Astrocyte (in vitro differentiated cells and primary cell): ENCODE measurements at places on chromosomes 2 and 18. TPM values are rescaled to one million over a fixed set of nuclear protein-coding genes. Genes with fewer than 3 reads are reported as not detected.

DNA sequence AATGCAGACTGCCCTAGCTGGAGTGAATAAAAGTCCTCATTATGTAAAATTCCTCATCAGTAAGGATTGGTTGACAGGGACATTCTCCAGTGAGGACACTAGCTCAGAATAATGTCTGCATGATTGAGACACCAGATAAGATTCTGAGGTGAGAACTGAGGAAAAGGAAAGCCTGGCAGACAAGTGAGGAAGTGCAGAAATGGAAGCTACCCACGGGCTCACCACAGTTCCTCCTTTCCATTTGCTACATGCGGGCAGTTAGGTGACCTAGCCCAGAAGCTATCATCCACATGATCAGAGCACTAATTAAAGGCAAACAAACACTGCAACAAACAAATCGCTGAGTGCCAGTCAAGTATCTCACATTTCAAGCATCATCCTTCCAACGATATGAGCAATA is 27.7 kb downstream of the NETO1 start:
- no peak overlapping the region for H3K4me3 ChIP-seq
- H3K27me3 ChIP-seq: no peaks in the 10 kb centered on the region
- H3K4me1 ChIP-seq: no peaks in the 10 kb centered on the region
- H3K36me3 ChIP-seq: no peaks in the 10 kb centered on the region
- DNase-seq: no peak
- H3K27ac ChIP-seq: no peak overlapping the region

DNA sequence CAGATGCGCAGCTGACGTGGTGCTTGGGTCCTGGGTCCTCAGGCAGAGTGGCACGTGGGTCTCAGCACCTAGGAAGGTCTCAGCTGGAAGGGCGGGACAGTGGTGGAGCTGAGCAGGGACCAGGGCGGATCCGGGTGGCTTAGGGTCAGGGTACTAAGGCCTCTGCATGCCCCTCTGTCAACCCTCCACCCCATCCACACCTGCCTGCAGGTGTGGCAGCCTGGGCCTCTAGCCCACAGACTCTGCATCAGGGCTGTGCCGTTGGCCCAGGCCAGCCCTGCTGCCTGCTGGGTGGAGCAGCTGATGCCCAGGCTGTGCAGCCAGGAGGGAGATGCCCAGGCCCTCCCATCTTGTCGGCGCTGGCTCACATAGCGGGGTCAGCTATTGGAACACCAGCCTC is 24.6 kb upstream of the OTOS start:
- no peak overlapping the region for H3K27ac ChIP-seq
- H3K4me3 ChIP-seq: no peak overlapping the region
- DNase-seq: no peak

- no peaks in the 10 kb centered on the region for H3K27me3 ChIP-seq
- no peaks in the 10 kb centered on the region for H3K36me3 ChIP-seq
- no peak overlapping the region for H3K4me3 ChIP-seq
Observed at GRCh38 chr2:45965871-45966498, 314.5 kb downstream of the PRKCE start.

- H3K36me3 ChIP-seq: peaks cover 3% of the 10 kb centered on the region
- no peak overlapping the region for H3K4me3 ChIP-seq
- no peak overlapping the region for H3K27ac ChIP-seq
Observed at GRCh38 chr2:174587579-174587978, 10.0 kb downstream of the WIPF1 start.

- no peak overlapping the region for H3K27ac ChIP-seq
- DNase-seq: no peak
- no peaks in the 10 kb centered on the region for H3K27me3 ChIP-seq
Observed at GRCh38 chr18:7059276-7059675, 58.3 kb downstream of the LAMA1 start.

DNA sequence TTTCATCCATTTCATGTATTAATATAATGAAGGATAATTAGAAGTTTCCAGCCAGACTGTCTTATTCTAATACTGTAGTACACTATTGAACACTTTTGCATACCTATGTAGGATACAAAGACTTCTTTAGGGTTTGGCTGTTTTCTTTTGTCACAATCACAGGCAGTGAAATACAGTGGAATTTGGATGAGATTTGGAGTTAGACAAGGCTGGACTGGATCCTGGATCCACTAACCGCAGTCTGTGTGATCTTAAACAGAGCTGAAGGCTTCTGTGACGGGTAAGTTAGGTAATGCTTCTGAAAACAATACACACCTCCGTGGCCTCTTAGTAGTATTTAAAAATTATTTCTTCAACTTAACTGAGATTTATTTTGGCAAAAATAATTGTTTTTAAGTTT is 1128.6 kb upstream of the CDH2 start:
- H3K4me1 ChIP-seq: no peaks in the 10 kb centered on the region
- no peak overlapping the region for H3K4me3 ChIP-seq
- H3K27ac ChIP-seq: no peak overlapping the region
- no peak for DNase-seq
- no peaks in the 10 kb centered on the region for H3K36me3 ChIP-seq
- H3K27me3 ChIP-seq: no peaks in the 10 kb centered on the region

Gene TIMM21
- total RNA-seq: 24.9 and 25.1 TPM in 2 replicates

Gene RAB6D
- total RNA-seq: 0.43 and 0.70 TPM in 2 replicates

DNA sequence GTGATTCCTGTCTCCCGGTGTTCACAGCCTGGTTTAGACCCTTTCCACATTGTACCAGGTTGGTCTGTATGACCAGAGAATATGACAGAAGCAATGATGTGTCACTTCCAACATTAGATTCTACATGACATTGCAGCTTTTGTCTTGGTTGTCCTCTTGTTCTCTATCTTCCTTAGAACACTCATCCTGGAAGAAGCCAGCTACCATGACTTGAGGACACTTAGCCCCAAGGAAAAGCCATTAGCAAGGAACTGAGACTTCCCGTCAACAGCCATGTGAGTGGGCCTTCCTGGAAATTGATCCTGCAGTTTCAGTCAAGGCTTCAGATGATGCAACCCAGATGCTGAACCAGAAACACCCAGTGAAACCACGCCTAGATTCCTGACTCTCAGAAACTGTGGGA is 143.3 kb downstream of the MREG start:
- no peaks in the 10 kb centered on the region for H3K27me3 ChIP-seq
- H3K4me1 ChIP-seq: no peaks in the 10 kb centered on the region
- DNase-seq: peak; percentile 63
- no peaks in the 10 kb centered on the region for H3K36me3 ChIP-seq
- no peak overlapping the region for H3K4me3 ChIP-seq

Gene MC5R
- 0.26 and 0.57 TPM in 2 replicates for total RNA-seq

DNA sequence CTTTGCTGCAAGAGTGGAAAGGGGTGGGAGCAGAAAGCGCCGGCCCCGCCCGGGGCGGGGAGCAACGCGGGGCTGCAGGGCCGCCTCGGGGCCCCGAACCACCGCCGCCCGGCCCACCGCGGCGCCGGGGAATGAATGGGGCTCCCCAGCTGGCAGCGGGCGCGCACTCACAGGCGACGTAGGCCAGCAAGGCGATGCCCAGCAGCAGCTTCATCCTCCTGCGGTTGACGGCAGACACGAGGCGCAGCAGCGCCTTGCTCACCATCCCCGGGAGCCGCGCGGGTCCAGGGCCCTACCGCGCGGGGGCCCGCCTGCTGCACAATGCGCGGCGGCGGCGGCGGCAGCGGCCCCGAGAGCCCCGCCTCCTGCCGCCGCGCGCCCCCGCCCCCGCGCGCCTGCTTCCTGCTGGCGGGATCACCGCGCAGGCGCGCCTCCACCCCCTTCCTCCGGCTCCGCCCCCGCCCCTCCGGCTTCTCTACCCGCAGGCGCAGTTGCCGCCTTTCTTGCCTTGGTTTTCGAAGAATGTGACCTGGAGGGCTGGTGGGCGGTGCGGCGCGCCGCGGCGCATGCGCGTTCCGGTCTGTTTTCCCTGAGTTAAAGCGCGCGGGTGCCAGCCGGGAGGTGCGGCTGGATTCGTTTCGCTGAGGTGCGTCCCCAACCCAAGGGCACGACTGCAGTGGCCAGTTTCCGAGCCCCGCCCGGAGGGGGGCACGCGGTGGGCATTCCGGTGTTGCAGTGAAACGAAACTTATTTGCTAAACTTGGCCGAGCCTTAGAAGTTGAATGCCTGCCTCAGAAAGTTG is at the start of gene UXS1:
Gene UXS1, minus strand, starts transcription at position 325 of the 802 bp plus-strand sequence. Its CDS starts 60 bp downstream, at position 265.
- H3K4me1 ChIP-seq: peaks cover 6% of the 10 kb centered on the region
- peak within 1 kb of the TSS; percentile 76 for H3K4me3 ChIP-seq
- DNase-seq: peak; percentile 87
- H3K27ac ChIP-seq: peak within 1 kb of the TSS; percentile 47
